ENCODE measurements at places on chromosomes 7 and 10.

GRCh38 chr7:85750454-85750949 is 563.6 kb upstream of the SEMA3D start:
- DNase-seq = no peak

DNA sequence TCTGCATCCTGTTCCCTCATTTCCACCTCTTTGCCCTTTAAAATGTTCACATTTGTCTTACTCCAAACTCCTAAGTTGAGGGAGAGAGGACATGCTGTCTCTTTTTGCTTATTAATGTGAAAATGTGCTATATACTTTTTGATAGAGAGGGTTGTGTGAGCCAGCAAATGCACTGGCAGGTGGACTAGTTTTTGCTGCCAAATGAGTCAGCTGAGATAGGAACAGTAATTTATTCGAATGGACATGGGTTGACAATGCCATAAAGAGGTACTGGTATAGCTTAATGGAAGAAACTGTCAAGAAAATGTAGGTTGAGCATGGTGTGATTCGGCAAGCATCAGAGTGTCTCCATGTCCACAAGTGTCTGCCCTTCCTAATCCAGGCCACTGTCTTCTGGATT is 9.2 kb upstream of the TRUB1 start:
- no peak for DNase-seq

DNA sequence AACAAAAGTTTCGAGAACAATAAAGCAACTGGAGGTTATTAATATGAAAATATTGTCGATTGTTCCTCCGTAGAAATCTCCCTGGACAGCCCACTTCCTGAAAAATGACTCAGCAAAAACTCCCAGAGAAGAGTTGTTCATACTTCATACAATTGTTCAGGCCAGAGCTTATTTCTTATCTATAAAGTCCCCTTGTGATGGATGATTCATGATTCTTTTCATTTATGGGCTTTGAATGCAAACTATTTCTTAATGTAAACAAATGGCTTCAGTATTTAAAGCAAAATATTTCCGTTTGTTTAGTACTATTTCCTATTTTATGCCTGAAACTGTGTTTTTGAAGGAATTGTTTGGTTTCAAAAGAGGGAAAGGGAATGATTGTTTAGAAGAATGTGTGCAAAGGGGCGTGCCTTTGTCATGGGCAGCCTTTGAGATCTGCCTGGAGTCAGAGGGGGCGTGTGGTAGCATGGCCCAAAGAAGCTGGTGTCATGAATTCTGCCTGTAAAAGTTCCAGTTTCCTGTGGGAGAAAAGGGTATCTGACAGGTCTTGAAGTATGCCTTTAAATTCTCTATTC is 26.2 kb upstream of the EXOC6 start:
- no peak for DNase-seq

DNA sequence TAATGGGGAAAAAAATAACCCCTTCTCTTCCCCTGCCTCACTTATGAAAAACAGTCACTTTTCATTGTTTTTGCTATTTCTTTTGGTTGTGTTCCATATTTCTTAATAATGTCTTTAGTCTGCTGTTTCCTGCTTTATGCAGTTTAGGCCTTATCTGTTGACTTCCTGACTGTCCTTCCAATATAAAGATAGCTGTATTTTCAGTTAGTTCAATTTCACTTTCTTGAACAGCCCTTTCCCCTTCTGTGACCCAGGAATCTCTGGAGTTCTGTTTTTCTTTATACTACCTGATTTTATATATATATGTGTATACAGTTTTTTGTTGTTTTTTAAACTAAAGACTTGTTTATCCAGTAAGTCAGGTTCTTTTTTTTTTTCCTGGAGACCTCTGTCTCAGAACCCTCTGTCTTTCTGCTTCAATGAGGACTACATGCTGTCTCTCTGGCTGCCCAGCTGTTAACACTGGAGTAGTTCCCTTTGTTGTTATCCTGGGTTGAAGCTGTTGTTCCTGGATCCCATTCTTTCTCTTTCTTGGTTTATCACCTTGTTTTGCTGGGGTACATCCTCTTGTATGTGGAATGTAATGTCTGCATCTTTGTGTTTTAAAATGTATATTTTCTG is 87.2 kb downstream of the GSDME start:
- DNase-seq = no peak

DNA sequence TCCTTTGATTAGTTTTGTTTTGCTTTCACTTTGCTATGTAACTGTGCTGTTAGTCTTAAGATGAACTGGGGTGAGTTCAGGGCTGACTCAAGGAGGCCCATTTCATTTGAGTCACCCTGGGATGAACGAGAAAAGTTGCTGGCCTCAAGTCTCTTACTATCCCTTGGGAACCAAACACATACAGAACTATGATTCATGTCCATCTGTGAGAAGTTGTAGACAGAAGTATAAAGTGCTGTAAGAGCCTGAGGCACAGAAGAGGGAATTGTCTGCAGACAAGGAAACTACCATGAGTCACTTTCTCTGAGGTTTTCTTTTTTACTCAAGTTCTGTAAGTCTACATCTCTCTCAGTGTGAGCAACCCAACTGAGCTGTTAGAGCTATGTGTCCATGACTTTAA is 179.8 kb upstream of the CSTF2T start:
- peak; percentile 44 for DNase-seq

GRCh38 chr7:130009848-130010688 is 41.1 kb downstream of the ZC3HC1 start:
- DNase-seq = peak; percentile 55

DNA sequence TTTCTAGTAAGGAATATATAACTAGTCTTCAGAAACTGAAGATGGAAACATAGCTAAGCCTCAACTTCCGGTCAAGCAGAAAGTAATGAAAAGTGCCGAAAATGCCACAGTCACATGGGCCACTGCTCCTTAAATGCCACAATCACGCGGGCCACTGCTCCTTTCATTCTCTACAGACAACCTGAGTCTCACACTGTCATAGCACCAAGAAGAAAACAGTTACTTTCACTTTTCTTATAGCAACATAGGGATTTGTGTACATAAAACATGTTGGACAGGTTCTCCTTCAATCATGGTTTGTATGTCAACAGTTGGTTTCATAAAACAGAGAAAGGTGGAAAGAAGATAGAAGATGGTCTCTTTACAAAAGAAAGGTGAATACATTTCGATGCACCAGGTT is 48.6 kb upstream of the NOBOX start:
- DNase-seq = no peak

DNA sequence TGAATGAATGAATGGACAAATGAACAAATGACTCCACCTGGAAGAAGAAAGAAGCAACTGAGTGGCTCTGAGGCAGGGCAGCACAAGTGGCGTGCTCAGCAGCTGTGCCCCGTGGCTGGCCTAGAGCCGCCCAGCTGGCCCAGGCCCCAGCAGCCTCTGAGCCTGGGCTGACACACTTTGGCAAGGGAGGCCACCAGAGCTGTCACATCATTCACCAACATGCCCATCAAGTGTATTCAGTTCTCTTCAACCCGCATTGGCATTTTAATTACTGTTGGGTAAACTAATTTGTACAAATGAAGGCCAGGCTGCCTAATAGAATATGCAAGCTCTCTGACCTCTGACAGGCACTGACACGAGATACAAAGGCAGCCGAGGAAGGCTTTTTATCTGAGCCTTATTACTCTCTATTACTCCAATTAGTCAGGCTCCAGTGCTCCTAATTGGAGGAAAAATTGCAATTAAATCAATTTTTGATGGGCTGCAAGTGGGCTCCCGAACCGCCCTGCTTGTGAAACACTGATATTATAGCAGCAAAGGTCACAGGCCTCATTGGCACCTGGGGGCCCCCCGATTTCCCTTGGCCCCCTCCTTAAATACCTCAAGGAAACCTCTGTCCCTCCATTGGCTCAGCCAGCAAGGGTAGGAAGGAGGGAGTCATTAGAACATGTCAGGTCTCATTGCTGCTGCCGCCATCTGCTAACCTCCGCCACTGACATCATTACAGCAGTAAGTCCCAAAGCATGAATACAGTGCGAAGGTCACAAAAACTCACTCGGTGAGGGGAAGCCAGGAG is 41.9 kb downstream of the DPCD start:
- no peak for DNase-seq

DNA sequence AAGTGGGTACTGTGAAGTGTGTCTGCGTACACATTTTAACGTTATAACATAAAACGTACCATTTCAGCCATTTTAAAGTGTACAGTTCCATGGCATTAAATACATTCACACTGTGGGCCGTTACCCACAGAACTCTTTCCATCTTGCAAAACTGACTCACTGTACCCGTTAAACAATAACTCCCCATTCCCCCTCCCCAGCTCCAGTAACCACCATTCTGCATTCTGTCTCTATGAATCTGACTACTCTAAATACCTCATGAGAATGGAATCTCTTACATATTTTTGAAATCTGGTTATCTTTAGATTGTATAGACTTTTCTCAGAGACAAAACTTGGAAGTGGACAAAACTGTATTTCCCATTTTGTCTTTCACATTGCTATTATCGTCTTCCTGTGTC is 9.3 kb downstream of the ARL3 start:
- DNase-seq = no peak

DNA sequence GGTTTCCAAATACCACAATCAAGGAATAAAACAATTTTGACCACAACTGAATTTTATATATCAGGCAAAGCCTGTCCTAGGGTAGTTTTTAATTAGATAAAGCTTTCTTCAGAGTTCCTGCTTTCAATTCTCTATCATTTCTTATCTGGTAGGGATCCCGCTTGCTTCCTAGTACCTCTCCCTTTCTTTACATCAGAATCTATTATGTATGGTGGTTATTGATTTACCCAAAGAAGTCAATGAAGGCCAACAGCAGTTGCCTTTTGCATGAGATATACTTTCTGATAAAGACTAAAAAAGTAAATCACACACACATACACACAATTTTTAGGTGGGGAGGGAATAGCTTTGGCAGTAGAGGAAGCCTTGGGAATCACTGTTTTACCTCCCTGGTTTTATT is 70.7 kb downstream of the HDAC9 start:
- DNase-seq = no peak

DNA sequence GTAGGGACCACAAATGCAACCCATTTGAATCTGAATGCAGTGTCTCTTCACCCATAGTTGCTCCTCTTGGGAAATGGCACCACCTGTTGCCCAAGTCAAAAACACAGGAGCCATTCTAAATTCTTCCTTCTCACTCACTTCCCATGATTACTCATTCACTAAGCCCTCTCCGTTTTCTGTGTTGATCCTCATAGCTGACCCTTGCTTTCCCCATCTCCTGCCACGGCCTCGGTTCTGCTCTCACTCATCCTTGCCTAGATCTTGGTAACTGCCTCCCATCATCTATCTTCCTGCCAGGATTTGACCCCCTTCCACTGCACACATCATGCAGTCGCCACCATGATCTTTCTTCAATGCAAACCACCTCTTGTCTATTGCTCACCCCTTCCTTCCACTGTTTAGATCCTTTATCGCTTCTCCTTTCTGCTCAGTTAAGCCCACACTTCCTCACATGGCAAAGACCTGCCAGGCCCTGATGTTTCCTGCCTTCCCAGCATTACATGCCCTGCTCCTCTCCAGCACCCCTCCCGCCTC is 19.0 kb upstream of the CPN1 start:
- DNase-seq = no peak

DNA sequence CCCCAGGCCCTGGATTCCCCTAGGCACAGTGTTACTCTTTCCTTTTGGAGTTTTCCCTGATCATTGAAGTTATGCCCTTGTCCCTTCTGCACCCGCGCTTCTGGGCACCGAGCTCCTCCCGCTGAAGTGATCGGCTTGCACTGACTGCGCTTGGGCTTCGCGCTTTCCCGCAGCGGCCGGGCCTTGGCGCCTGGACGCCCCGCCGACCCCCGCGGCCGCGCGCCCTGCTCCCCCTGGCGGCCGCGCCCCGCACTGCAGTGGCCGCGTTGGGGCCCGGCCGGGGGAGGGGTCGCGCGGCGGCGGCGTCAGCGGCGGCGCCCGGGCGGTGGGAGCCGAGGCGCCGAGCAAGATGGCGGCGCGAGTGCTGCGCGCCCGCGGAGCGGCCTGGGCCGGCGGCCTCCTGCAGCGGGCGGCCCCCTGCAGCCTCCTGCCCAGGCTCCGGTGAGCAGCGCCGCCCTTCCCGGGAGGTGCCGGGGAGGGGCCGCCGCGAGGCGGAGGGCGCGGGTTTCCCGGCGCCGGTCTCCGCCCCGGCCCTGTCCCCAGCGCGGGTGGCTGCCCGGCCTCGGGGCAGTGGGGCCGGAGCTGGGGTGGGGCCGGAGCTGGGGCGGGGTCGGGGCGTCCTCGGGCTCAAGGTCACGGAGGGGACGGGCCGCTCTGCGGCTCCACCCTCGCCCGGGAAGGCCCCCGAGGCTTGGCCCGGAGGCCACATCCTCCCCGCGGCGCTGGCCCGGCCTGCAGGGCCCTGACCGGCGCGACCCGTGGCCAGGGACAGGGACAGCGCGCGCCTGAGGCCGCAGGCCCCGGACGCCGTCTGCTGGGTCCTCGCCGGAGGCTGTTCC is at the start of gene NIPSNAP2:
Gene NIPSNAP2, plus strand, starts transcription at position 325 of the 839 bp plus-strand sequence. Its CDS starts 25 bp downstream, at position 350.
- DNase-seq = peak; percentile 59

GRCh38 chr10:62939698-62940097 is 123.5 kb upstream of the EGR2 start:
- no peak for DNase-seq

Measured in activated CD8-positive, alpha-beta memory T cell treated with anti-CD3 and anti-CD28 coated beads, Interleukin-2, amount 10 ng/mL, durations not matched to agents 7 days and 5 days (primary cell).